ENCODE measurements at places on chromosomes 16 and 17.
A peak's percentile ranks its signal among the peaks of the same experiment; 100 is the strongest.

- no peak for DNase-seq
Observed at GRCh38 chr16:56613706-56614105, 5.3 kb downstream of the MT2A start.

DNA sequence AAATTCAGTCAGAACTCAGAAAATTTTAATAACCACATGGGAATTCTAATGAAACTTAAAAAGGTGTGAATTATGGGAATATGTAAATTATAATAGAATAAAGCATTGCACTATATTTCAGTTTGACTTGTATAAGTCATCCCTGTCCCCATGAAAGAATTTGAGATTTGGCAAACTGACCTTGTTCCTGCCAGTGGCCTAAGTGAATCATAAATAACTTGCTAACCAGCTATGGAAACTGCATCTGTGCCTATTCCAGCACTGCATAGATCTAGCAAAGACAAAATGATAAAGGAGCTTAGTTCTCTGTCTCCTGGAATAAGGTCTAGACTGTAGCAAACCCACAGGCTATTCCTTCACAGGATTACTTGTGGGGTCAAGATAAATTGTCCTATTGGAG, 106.8 kb upstream of the NOG start:
- no peak for DNase-seq

DNA sequence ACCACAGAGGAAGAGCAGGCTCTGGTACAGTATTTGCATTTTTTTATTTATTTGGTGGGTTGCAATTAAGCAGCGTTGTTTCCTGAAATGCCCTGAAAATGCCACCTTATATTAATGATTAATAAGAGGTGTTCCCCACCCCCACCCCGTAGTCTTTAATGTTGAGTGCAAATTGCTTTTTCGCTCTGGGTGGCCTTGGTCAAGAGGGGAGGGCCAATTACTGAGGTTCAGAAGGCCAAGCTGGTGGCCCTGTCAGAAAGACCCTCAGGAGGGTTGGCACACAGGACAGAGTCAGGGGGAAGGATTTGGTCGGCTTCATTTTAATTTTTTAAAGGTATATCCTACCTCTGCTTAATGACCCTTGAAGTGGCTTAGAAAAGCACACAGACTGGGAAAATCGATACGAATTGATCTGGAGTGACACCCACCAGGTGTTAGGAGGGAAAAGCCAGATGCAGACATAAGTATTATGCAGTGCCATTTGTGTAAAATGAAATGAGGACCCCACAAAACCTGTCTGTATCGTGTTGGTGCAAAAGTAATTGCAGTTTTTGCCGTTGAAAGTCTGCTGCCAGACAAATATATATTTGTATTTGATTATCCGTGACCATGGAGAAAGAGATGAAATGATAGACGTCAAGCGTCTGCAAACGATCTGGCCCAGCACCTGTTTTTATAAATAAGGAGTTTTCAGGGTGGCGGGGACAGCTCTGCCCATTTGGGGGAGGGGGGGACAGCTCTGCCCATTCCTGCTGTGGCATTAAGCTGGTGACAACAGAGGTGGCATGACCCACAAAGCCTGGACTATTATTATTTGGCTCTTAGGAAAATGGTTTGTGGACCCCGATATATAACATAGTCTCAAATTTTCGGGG, 143.8 kb upstream of the PLCG2 start:
- no peak for DNase-seq

DNA sequence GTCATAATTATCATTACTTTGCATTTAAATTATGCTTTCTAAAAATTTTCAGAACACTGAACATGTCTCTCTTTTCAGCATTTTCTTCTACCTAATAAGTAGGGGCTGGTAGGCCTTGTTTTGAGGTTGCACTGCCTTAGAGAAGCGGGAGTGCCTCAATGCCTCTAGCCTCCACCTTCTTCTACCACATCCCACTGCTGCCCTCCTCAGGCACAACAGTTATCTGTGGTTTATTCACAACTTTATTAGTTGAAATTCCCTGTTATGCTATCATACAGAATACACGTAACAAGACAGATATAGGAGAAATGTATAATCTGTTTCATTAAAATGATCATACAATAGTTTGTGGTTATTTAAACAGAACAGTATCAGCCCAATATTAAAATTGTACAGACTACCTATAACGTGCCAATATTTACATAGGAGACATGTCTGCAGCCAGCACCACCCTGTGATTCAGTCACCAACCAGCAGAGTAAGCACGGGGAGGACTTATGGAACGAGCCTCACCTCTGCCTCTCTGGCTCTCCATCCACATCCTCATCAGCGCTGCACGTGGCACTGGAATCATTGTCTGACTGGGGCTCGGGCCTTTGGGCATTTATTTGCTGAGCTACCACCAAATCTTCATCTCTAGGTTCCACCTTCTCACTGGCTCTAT, 101.2 kb downstream of the TTC19 start:
- no peak for DNase-seq

DNA sequence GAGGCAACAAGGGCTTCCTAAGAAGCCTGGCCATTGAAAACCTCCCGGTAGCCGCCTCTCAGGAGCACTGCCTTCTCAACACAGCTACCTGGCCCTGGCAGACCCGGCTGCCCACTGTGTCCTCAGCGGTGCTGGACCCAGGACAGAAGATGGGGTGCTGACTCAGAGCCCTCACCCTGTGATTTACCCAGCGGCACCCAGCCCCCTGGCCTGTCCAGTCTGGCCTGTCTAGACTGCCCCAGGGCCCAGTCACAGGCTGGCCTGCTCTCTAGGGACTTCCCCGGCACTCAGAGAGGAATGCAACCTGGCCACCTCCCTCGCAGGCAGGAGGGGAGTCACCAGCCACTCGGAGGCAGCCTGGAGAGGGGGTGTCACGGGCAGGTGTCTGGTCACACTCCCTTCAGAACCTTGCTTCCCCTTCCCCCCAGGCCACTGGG, 20.1 kb downstream of the PIEZO1 start:
- no peak for DNase-seq

GRCh38 chr16:65312071-65312470, 190.2 kb upstream of the CDH11 start:
- DNase-seq: no peak

- DNase-seq: peak; percentile 68
Observed at GRCh38 chr16:10579965-10580882, at the start of gene EMP2. Gene EMP2 (minus strand): TSS chr16:10580598. CDS start chr16:10547617, 32,981 bp downstream.

DNA sequence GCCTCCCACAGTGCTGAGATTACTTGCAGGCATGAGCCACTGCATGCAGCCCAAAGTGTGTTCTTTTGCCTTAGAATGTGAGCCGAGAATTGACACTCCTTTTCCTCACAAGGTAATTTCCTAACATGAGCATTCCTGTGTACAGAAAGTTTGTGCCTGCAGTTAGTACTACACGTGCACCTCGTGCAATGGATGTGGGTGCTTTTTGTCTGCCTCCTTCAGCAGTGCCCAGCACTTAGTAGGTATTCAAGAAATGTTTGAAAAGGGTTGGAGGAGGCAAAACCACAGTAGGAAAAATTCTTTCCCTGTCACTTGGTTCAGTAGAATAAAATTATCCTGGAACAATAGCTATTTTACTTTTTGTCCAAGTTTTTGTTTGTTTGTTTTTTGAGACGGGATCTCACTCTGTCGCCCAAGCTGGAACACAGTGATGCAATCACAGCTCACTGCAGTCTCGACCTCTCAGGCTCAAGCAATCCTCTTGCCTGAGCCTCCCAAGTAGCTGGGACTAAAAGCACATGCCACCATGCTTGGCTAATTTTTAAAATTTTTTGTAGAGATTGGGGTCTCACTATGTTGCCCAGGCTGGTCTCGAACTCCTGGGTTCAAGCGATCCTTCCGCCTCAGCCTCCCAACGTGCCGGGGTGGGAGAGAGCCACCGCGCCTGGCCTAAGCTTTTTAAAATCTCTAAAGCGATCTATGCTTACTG, 2.4 kb downstream of the NDE1 start:
- no peak for DNase-seq

DNA sequence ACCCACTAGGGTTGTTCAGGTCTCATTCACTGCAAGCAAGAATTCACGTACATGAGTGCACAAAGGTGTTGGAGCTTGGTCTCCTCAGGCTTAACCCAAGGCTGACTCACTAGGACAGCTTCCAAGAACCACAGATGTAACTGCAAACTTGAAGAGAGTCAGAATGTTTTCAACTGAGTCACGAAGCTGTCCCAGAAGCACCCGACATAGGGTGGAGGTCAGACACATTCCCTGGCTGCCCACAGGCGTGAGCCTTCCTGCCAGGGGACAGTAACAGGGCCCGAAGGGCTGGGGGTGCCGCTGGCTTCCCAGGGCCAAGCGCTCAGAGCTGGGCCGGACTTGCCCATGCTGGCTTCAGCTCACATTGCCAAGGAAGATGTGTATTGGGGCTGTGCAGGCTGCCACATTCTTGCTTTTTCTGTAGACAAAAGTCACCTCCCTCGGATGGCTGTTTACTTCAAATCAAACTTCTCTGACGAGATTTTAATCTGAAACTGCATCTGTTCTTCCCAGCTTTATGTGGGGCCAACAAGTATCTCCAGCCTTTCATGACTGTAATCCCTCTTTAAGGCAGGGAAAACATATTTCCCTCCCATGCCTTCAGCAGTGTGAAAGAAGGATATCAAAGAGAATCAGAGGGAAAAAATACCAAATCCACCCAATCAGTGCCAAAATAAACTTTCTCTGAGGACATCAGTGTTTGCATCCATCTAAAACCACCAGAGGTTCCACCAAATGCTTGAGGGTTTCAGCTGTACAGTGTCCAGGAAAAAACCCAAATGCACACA, 14.3 kb downstream of the CMTM3 start:
- no peak for DNase-seq

GRCh38 chr17:56707312-56708219, 114.1 kb downstream of the NOG start:
- no peak for DNase-seq

- no peak for DNase-seq
Observed at GRCh38 chr17:60743799-60744198, 66.1 kb downstream of the BCAS3 start.

GRCh38 chr17:49132317-49132698, 261 bp upstream of the B4GALNT2 start:
- DNase-seq: no peak

GRCh38 chr17:71713846-71714245, 407.0 kb upstream of the SOX9 start:
- peak; percentile 11 for DNase-seq

GRCh38 chr16:48556913-48557351, 53.0 kb downstream of the N4BP1 start:
- DNase-seq: no peak

GRCh38 chr17:77885678-77886386, 72.7 kb upstream of the TNRC6C start:
- no peak for DNase-seq

DNA sequence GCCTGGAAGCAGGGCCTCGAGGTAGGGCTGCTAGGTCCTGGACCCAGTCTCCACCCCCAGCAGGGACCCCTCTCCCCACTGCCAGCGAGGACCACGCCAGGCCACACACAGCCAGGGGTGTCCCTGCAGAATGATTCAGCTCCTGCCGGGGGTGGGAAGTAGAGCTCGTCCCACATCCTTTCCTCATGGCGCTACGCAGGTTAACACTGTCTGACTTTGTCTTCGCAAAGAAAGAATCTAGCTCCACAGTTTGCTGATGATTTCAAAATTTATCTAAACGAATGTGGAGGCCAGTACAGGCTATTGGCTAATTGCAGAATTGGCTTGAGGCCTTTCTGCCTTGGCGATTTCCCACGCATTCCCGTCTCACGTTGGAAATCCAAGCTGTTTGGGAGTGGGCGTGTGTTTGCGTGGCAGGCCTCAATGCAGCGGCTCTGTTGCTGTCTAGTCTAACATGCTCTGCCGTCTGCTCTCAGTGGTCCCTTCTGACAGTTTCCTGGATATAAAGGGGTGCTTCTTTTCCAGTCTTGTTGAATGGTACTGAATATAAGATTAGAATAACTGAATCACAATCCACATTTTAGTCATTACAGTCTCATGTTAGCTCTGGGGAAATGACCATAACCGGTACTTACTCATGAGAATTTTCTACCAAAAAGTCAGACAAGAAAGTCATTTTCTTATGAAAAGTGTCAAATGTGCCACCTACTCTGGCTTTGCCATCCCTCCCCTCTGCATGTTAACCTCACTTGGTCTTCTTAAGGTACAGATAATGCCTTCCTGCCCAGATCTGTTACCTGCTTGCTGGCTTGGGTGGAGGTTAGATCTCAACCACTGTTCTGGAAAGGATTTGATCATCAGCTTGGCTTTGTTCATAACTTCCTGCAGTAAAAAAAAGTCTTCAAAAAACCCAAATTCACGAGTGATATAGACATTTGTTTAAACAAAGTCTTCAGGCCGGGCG, 252.4 kb downstream of the NTN1 start:
- no peak for DNase-seq

All from DMS153 (cell line).